Brain microvascular endothelial cell (primary cell): ENCODE measurements at places on chromosomes 16 and 17.

DNA sequence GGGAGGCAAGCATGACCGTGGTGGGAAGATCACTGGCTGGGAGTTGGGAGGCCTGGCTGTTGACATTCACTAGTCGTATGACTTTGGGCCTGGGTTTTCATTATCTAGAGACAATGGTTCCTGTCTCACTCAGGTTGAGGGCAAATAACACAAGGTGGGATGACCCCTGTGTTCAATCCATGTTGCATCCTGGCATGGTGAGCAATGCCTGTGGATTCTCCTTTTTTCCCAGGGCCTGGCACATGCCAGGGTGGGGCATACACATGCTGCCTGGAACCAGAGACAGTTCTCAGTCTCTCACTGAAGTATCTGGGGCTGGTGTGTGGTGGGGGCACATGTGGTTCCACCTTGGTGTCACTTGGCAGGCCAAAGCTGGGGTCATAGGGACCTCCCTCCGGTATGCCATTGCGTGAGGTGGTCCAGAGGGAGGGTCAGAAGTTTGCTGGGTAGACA is 5.4 kb downstream of the THRA start:
- DNase-seq = no peak

DNA sequence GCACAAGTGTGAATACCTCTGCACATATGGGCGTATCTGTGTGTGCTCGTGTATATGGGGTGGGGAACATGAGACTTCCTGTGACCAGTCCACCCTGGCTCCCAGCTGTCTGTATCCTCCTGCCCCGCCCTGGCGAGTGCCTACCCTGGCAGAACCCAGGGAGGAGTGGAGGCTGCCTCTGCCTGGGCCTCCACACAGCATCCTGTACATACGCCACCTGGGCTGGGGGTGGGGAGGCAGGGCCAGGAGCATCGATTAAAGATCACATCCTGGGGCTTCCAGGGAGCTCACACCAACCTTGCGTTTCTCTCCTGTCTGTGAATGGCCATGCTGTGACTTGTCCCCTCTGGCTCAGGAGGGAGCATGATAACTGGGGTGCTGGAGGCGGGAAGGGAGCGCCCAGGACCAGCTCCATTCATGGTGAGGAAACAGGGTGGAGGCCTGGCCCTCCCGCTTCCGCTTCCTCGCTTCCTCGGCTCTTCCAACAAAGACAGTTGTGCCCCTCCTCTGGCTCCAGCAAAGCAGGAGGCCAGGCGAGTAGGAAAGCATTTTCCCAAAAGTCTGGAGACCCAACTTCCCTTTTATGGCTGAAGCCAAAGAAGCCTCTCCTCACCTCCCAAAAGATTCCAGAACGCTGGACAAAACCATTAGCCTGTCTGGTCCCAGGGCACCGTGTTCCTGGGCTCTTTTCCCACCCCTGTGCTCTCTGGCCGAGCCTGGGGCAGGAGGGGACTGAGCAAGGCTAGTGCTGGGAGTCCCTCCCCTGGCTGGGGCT is 22.9 kb downstream of the ADAM11 start:
- DNase-seq = no peak

DNA sequence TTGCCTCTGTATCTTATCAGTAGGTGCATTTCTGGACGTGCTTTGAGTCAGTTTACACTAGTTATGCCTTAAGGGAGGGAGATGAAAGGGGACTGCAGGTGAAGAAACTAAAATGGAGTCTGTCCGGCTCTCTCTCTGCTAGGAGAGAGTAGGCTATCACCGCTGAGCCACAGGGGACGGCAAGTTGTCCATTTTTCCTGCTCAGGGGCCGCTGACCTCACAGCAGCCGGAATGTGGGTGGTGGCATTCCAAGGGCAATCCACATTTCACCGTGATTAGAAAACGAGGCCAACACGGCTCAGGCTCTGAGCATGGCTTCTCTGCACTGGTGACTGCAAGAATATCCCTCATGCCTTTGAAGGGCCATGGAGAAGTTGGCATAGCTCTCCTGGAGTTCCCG is 19.0 kb upstream of the KLHDC4 start:
- DNase-seq = no peak

DNA sequence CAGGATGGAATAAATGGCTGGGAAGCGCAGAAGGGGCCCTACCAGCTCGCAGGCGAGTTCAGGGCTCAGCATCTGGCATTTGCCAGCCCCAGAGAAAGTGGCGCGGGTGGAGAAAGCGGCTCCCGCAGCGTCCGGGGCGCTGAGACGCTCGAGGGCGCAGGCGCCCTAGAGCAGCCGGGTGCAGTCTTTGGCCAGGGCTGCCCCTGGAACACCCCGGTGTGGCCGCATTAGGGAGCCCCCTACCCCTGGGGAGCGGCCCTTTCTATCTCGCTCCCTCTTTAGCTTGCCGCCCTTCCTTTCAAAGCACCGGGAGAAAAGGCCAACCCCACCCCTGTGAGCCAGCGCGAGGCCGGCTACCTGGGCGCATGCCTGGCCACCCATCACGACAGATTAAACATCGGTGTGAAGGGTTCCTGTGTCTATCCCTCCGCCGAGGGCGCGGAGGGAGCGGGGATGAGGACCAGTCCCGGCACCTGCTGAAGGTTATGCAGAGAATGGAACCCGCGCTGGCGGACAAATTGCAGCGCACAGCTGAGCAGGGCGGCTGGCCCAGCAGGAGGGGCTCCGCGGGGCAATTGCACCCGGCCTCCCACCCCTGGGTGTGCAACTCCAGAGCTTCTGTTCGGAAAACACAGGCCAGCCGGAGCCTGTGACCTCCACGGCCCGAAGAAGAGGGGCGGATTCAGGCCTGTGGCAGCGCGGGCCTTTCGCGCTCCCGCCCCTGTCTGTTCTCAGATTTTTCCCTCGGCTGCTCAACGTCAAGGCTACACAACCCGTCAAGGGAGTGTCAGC is 15.6 kb upstream of the FOXF1 start:
- DNase-seq = no peak

DNA sequence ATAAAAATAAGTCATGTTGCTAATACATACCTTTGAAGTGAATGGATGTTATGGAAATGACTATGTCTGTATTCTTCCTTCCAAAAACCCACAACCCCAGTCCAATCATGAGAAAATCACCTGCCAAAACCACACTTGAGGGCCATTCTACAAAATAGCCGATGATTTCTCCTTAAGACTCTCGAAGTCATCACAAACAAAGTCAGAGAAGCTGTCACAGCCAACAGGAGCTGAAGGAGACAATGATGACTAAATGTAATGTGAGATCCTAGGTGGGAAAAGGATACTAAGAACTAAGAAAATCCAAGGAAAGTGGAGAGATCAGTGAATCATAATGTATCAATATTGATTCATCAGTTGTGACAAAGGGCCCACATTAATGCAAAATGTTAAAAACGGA is 432.9 kb upstream of the DYNLRB2 start:
- no peak for DNase-seq

GRCh38 chr17:13266606-13267005 is 248.8 kb upstream of the ELAC2 start:
- DNase-seq = no peak

DNA sequence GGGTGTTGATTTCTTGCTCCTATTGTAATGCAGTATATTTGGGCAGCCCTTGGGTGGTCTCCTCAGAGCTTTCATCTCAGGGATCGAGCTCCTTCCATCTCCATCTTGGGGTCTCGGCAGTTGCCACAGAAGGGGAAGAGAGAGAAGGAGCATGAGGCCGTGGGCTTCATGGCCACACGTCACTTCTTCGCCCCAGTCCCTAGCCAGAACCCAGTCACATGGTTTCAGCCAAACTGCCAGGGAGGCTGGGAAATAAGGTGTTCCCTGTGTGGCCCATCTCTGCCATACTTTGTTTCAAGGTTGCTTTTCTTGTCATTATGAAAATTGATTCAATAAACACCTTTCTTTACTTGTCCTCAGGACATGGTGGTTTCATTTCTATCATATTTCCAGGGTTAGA is 68.4 kb upstream of the NKD1 start:
- no peak for DNase-seq

GRCh38 chr17:42512733-42513251 is 23.2 kb upstream of the NAGLU start:
- no peak for DNase-seq

- DNase-seq = no peak
Measured at GRCh38 chr17:33199571-33200510, 93.3 kb downstream of the ASIC2 start.
